ENCODE measurements at places on chromosomes 13 and 19.

- DNase-seq, result no peak
Measured at GRCh38 chr13:33091415-33091774, 75.2 kb downstream of the KL start.

- no peak for DNase-seq
Measured at GRCh38 chr19:45322744-45323281, at the start of gene CKM. Gene CKM, minus strand, starts transcription at chr19:45322875. Its CDS starts 3,162 bp downstream, at chr19:45319713.

GRCh38 chr19:11551603-11552235, 7.3 kb downstream of the ELOF1 start:
- no peak for DNase-seq

DNA sequence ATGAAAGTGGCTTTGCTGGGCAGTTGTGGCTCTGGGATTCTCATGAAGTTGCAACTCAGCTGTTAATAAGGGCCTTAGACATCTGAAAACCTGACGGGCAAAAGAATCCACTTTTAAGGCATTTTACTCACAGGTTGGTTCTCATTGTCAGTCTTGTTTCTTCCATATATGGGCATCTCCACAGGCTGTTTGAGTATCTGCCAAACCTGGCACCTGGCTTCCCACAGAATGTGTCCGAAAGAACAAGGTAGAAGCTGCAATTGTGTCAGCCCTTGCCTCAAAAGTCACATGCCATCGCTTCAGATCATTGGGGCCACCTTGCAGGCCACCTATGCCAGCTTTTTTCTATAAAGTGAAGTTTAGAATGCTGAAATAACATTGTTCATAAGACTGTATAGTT, 102.4 kb downstream of the KCTD12 start:
- DNase-seq, result no peak

- DNase-seq, result no peak
Measured at GRCh38 chr19:1407528-1408299, at the start of gene DAZAP1. Gene DAZAP1, plus strand, starts transcription at chr19:1407586. Its CDS starts 188 bp downstream, at chr19:1407774.

GRCh38 chr13:112513761-112514160, 74.2 kb downstream of the TUBGCP3 start:
- no peak for DNase-seq

- DNase-seq, result no peak
Measured at GRCh38 chr19:40499320-40499719, 32.5 kb downstream of the SPTBN4 start.

GRCh38 chr19:30565636-30566035, 193.5 kb downstream of the ZNF536 start:
- peak; percentile 9 for DNase-seq

GRCh38 chr19:58575183-58576041, 2.3 kb upstream of the MZF1 start:
- peak; percentile 84 for DNase-seq

GRCh38 chr19:49165111-49165750, 7.6 kb downstream of the TRPM4 start:
- no peak for DNase-seq

DNA sequence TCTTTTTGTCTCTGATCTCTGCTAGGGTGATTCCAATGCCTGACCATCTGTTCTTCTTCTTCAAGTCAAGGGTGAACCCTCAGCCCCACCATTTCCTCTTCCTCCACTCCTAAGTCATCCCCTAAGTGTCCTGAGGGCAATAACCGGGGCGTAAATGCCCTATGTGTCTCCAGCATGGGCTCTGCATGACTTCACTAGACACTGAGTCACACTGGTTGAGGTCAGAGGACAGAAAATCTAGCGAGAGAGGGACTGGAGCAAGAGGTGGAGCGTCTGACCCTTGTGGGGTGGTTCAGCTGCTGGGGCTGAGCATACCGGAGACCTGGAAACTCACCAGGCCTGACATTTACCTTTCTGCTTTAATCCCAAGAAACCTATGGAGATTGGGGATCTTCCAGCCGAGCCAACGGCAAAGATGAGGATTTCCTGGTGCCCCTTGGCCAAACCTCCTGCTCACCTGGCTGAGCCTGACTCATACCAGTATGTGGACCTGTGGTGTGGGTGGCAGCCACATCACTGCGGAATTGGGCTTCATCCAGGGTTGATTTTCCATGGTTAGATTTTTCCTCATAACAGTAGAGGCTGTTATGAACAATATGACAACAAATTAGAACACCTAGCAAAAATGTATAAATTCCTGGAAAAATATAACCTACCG, 26.9 kb downstream of the SCGB2B2 start:
- DNase-seq, result peak; percentile 58

DNA sequence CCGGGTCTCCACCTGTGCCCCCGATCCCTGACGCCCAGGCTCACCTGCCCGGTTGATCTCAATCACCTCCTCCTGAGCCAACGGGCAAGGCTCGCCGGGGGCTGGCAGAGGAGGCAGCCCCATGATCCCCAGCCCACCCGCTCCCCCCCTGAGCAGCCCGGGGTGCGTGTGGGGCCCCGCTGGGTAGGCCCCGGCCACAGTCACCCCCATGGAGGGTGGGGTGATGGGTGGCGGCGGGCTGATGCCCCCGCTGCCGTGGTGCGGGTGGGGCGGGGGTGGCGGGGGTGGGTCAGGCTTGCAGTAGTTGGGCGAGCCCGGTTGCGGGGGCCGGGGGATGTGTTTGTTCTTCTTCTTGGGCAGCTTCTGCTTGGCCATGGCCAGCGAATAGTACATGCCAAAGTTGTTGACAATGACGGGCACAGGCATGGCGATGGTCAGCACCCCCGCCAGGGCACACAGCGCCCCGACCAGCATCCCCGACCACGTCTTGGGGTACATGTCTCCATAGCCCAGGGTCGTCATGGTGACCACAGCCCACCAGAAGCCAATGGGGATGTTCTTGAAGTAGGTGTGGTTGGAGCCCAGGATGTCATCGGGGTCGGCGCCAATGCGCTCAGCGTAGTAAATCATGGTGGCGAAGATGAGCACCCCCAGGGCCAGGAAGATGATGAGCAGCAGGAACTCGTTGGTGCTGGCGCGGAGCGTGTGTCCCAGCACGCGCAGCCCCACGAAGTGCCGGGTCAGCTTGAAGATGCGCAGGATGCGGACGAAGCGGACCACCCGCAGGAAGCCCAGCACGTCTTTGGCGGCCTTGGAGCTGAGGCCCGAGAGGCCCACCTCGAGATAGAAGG, 6.0 kb downstream of the KCNC3 start:
- DNase-seq, result no peak

- DNase-seq, result no peak
Measured at GRCh38 chr19:57818378-57818777, 3.7 kb upstream of the ZNF552 start.

- DNase-seq, result no peak
Measured at GRCh38 chr19:33306191-33306590, 3.9 kb upstream of the CEBPA start.

- DNase-seq, result no peak
Measured at GRCh38 chr19:47247308-47247990, 8.9 kb upstream of the CCDC9 start.

DNA sequence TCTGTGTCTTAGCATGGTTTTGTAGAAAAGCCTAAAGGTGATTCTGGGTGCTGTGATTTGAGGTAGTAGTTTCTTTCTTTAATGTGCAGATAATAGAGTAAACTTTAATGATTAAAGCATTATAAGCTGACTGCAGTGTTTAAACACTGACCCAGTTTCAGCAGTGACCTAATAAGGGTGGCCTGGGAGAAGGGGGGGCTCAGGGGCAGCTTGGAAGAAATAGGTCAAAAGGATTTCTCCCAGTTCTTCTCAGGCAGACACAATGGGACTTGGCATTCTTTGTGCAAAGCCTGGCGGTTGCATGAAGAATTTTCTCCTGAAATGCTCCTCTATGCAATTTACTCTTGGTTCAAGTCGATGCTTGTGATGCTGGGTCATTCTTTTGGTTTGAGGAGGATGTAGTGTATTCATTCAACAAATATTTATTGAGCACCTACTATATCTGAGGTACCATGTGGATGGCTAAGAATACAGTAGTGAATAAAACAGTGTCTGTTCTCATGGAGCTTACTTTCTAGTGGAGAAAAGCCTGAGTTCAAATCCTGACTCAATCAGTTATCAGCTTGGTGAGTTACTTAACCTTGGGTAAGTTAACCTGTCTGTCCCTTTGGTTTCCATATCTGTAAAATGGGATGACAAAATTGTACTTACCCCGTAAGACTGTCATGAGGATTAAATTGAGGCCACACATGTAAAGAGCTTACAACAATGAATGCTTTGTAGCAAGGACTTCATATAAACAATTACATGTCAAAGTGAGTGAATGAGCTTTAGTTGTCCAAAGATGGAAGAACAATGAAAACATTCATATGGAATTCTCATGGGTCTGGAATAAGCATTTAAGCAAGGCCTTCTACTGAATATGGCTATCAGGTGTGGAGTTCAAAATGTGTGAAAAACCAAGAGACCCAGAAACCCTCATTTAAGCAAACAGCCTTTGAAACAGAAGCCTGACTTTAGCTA, 210.2 kb downstream of the KCNRG start:
- DNase-seq, result no peak

GRCh38 chr13:28140433-28141125, 2.2 kb downstream of the PAN3 start:
- DNase-seq, result peak; percentile 42

GRCh38 chr19:42368765-42369164, 21.3 kb downstream of the CNFN start:
- no peak for DNase-seq

- DNase-seq, result no peak
Measured at GRCh38 chr19:56597696-56598095, 2.6 kb downstream of the ZNF71 start.

DNA sequence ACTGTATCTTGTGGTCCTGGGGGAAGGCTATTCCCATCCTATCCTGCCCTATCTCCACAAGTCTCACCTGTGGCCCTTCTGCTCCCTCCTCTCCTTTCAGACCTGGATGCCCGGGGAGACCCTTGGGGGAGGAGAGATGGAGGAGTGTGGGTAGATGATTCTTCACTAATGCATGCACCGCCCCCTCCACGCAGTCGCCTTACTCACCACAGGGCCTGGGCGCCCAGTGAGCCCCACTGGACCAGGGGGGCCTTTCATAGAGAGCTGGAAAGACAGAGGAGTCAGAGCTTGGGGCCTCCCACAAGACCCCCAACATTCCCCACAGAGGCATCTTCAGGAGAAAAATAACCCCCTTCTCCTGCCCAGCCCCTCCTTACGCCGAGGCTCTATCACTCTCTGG, 14.3 kb downstream of the COL5A3 start:
- no peak for DNase-seq

DNA sequence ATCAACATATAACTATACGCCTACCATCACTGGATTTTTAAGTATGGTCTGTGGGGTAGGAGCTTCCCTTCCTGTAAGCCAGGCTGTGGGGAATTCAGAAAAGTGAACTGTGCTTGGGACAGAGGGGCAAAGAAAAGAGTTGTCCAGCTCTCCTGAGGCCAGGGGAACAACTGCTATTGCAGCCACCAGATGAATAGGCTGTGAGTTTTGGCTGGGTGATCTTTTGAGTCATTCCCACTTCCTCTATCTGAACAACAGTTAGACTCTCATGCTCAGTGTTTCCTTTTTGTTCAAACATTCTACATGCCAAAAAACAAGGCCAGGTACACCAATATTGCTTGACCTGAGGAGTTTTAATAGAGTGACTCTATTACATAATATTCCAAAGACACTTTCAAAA, 426.2 kb upstream of the DACH1 start:
- peak; percentile 34 for DNase-seq

DNA sequence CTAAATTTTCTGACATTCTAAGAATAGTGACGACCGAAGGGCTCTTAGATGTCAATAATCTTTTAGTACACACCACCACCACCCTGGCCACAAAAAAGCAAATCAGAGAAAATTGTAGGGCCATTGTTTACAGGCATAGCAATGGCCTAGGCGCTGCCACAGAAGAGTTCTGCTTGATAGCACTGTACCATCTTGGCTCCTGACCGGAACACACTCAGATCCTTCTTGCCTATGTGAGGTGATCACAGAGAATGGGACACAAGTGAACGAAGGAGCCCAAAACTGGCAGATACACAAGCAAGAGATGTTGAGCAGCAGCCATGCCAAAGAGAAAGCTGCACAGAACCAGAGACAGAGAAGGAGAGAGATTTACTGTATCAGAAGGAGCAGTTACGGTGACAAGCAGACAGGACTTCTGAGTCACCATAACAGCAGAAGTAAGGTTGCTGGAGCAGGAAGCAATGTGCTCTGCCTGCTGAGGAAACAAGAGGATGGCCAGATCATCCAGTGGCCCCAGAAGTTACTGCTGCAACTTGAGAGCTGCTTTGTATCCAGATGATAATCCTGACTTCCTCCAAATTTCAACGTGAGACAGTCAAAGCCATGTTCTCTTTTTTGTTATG, 105.2 kb downstream of the SLITRK6 start:
- DNase-seq, result no peak

GRCh38 chr13:37074703-37075102, 15.2 kb upstream of the SUPT20H start:
- peak; percentile 30 for DNase-seq

- DNase-seq, result peak; percentile 91
Measured at GRCh38 chr19:19900729-19901444, at the start of gene ZNF93. Gene ZNF93, plus strand, starts transcription at chr19:19900946. Its CDS starts 143 bp downstream, at chr19:19901089.

DNA sequence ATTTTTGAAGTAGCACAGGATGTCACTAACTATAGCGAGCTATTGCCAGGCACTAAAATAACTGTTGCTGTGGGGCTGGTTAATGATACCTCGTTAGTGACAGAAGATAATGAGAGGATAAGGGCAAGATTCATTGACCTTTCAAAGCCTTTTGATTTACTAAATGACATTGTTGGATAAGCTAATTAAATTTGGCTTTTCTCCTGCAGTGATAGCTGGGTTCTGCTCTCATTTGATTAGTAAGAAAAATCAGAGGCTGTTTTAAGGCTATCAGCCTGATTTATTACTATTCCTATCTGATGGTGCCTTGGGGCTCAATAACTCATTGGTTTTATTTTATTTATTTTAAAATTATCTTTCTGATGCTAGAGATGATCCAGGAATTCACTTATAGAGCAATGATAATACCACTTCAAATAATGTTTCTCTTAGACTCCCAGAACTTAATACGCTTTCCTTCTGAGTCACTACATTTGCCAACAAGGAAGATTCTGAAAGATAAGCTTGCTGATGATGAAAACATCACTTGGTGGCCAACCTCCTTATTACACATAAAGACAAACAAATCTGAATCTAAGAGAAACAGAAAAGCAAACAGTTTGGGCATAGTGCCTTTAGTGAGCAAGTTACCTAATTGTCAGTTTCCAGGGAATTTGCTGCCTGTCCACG, 501.3 kb upstream of the ARGLU1 start:
- no peak for DNase-seq

DNA sequence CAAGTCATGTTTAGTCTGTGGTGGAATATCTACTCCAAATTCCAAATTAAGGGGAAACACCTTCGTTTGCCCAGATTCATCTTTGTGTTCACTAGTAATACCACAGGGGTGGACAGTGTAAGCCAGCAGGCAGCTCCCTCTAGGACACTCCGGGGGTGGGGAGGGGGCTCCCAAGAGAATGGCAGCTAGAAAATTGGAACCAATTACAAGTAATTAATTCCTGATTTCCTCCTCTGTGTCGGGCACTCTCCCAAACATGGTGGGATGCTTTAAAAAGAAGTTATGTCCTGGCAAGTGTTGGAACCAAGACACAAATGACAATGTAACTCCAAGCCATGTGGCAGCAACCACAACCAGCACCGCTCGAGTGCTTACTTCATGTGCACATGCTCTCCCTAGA, 5.9 kb downstream of the COL4A1 start:
- DNase-seq, result no peak

- DNase-seq, result peak; percentile 17
Measured at GRCh38 chr19:49997709-49998108, 27.5 kb downstream of the VRK3 start.

- DNase-seq, result no peak
Measured at GRCh38 chr19:288911-289310, 2.3 kb downstream of the PLPP2 start.
